Activated naive CD8-positive, alpha-beta T cell treated with anti-CD3 and anti-CD28 coated beads for 36 hours (primary cell): ENCODE measurements at places on chromosomes 1 and 21.

DNA sequence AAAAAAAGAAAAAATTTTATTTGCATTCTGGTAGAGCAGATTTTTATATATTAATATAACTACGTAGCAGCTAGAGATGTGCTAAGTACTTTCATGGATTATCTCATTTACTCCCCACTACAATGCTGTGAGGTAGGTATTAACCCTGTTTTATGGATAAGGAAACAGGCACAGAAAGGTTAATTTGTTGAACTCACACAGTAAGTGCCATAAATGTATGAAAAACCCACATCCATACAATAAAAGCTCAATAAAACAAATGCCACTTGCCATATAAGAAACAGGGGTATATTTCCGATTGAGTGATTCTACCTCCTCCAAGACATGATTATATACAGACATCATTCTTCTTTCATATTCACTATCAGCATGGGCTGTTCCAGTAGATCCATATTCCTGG is 83.1 kb downstream of the INTS7 start:
- no peak for DNase-seq

DNA sequence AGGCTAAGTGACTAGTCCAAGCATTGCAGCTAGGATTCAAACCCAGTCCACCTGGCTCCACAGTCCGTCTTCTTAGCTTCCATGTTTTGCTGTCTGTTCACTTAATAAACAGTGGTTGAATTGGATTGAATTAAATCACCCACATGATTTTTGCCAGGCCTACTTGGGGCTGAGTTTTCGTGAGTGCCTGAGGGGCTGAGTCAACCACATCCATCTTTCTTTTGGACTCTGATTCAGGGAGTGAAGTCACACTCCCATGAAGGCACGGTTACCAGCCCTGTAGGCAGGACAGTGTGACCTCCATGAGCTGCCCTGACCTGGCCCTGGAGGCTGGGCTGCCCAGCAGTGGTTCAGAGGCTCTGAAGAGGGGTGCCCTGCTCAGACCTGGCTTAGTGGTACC is 123.7 kb downstream of the ACTL8 start:
- no peak for DNase-seq

GRCh38 chr1:151282883-151283725 is 1.0 kb downstream of the ZNF687 start:
- DNase-seq, result peak; percentile 32

DNA sequence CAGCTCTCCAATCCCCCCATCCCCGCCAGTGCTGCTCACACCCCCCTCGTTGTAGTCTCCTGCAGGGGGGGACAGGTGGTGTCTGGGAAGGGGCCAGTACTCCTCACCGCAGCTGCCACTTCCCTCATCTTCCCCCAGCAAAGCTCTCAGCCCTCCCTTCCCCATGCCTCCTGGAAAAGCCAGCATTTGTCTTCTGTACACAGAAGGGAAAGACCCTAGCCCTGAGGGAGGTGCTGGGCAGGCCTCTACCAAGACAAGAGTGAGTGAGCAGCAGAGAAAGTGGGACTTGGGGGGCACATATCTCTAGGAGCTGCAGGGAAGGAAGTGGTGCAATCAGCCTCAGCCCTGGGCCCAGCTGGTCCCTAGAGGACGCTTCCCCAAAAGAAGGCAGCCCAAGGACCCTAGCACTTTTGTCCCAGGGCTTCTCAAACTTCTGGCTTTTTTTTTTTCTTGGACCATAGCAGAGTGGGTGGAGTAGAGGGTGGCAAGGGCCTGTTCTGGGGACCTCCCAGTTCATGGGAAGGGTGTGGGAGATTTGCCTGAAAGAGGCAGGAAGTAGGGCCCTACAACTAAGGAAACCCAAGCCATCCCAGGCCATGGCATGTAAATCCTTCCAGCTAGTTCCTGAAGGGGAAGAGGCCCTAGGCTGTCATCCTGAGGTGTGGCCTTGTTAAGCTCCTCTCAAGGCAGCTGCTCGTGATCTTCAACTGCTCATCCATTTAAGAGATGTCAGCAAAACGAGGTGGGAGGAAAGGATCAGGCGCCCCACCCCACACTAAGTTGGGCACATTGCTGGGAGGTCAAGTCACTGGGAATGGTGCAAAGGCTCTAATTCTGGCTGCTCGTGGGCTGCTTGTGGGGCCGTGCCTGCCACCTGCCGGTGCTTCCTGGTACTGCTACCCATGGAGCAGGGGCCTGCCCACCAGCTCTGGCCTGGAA is 12.6 kb downstream of the ZC3H12A start:
- peak; percentile 72 for DNase-seq

- peak; percentile 3 for DNase-seq
Measured at GRCh38 chr1:8097077-8097799, 71.1 kb upstream of the ERRFI1 start.

DNA sequence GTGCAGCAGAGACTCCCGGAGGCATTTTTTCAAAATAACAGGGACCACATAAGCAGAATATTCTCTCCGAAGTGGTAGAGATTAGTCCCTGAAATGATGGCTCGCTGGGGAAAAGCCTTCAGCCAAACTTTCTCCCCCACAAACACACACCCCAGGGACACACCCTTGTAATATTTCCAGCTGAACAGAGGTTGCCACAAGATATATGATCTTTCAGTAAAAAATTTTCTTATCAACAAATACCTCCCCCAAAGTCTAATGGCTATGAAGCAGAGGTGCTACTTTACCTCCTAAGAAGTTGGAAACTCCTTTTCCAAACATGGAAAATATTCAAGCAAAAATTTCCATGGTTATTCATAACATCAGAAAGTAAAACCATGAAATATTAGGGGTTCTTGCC is 190.2 kb upstream of the PALMD start:
- no peak for DNase-seq

GRCh38 chr1:213790565-213790964 is 197.2 kb upstream of the PROX1 start:
- no peak for DNase-seq
